Right lobe of liver (tissue), 6 donors: ENCODE measurements at places on chromosomes 16 and 17. TPM values are rescaled to one million over a fixed set of nuclear protein-coding genes. Genes with fewer than 3 reads are reported as not detected.
A peak's percentile ranks its signal among the peaks of the same experiment; 100 is the strongest.

GRCh38 chr17:61280338-61280737, 119.3 kb upstream of the TBX2 start:
- no peaks in the 10 kb centered on the region for H3K27me3 ChIP-seq
- DNase-seq = no peak
- no peaks in the 10 kb centered on the region for H3K4me1 ChIP-seq
- H3K27ac ChIP-seq = no peak overlapping the region

- no peaks in the 10 kb centered on the region for H3K27me3 ChIP-seq
- no peaks in the 10 kb centered on the region for H3K4me1 ChIP-seq
- no peak overlapping the region for H3K4me3 ChIP-seq
- H3K36me3 ChIP-seq = no peaks in the 10 kb centered on the region
- no peak for DNase-seq
Observed at GRCh38 chr17:80646328-80646727, 101.7 kb downstream of the RPTOR start.

DNA sequence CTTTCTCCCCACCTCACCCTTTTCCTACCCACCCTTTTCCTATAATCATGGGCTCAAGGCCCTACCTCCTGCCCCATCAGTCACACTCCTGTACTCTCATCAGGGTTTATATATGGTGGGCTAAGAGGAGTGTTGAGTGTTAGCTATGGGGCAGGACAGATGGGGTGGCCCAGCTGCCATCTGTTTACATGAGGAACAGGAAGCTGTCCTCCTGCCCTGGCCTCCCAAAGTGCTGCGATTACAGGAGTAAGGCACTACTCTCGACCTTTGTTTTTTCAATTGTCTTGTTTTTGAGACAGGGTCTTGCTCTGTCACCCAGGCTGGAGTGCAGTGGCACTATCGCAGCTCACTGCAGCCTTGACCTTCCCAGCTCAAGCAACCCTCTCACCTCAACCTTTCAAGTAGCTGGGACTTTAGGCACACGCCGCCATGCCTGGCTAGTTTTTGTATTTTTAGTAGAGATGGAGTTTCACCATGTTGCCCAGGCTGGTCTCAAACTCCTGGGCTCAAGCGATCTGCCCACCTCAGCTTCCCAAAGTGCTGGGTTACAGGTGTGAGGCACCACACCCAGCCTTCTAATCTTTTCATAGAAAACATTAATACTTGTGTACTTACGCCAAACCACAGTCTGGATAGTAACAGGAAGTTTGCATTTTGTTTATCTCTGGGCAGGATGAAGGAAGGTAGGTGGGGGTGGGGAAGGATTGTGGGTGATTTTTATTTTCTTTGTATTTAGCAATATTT, 1.6 kb downstream of the TRADD start:
- H3K36me3 ChIP-seq = no peaks in the 10 kb centered on the region
- H3K27me3 ChIP-seq = no peaks in the 10 kb centered on the region
- no peak overlapping the region for H3K4me3 ChIP-seq
- no peak for DNase-seq

GRCh38 chr17:74892013-74892841, 1.2 kb downstream of the FADS6 start:
- H3K4me1 ChIP-seq = no peaks in the 10 kb centered on the region
- H3K27ac ChIP-seq = no peak overlapping the region
- no peaks in the 10 kb centered on the region for H3K27me3 ChIP-seq
- H3K36me3 ChIP-seq = no peaks in the 10 kb centered on the region
- DNase-seq = no peak

- peak within 1 kb of the TSS; percentile 28 for H3K4me3 ChIP-seq
- H3K4me1 ChIP-seq = no peaks in the 10 kb centered on the region
- DNase-seq = no peak
Observed at GRCh38 chr17:75720656-75721462, at the start of gene ITGB4. ITGB4 (plus strand) TSS chr17:75721459; CDS start chr17:75724704, 3,245 bp downstream.

DNA sequence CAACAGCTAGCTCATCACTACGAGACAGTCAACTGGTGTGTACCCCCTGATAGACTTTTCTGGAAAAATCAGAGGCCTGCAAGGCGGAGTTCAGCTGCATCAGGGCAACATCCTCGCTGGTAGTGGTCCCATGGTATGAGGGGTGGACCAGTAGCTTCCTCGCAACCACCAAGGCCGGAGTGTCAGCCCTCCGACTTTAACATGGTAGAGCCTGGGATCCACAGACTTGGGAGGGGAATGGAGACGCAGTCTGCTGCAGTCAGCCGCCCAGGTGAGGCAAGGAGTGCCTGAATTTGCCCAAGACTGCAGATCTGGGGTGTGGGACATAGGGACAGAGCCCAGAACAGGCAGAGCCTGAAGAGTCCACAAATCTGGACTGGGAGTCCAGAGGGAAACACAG, 13.4 kb downstream of the ZG16B start:
- H3K4me1 ChIP-seq = no peaks in the 10 kb centered on the region
- no peaks in the 10 kb centered on the region for H3K27me3 ChIP-seq
- no peak for DNase-seq
- no peaks in the 10 kb centered on the region for H3K36me3 ChIP-seq
- no peak overlapping the region for H3K4me3 ChIP-seq

GRCh38 chr16:85522308-85522841, 90.7 kb upstream of the GSE1 start:
- no peak overlapping the region for H3K27ac ChIP-seq
- H3K27me3 ChIP-seq = no peaks in the 10 kb centered on the region
- DNase-seq = no peak
- H3K36me3 ChIP-seq = no peaks in the 10 kb centered on the region

- no peak overlapping the region for H3K27ac ChIP-seq
- DNase-seq = no peak
- H3K27me3 ChIP-seq = no peaks in the 10 kb centered on the region
- no peaks in the 10 kb centered on the region for H3K36me3 ChIP-seq
- no peaks in the 10 kb centered on the region for H3K4me1 ChIP-seq
Observed at GRCh38 chr17:38746849-38747462, 1.2 kb downstream of the PCGF2 start.

DNA sequence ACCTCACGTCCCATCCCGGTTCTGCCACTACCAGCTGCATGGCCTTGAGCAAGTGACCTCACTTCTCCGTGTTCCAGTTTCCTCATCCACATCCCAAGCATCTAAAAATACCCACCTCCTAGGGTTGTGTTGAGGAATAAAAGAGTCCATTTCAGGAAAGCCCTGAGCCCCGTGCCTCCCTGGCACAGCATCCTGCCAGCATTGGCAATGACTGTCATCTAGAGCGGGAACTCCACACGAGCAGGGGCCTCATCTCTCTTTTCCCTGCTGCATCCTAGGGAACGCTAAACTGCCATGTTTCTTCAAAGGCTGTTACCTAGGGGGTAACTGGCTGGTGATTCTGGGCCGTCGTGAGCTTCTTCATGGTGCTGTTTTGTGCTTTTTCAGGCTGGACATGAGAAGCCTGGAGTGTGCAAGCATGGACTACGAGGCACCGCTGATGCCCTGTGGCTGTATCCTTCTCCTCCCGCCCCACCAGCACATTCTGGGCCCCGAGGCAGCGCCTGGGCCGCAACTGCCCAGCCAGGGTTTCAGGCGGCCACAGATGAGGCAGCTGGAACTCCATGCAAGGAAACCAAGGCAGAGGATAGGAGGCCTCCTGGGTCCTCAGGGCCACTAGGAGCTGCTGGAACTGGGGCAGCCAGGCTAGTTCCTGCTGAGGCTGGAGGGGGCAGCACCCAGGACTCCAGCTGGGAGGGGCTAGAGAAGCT, 221.4 kb downstream of the KATNIP start:
- H3K36me3 ChIP-seq = no peaks in the 10 kb centered on the region
- H3K4me1 ChIP-seq = no peaks in the 10 kb centered on the region
- no peak overlapping the region for H3K4me3 ChIP-seq
- no peaks in the 10 kb centered on the region for H3K27me3 ChIP-seq

DNA sequence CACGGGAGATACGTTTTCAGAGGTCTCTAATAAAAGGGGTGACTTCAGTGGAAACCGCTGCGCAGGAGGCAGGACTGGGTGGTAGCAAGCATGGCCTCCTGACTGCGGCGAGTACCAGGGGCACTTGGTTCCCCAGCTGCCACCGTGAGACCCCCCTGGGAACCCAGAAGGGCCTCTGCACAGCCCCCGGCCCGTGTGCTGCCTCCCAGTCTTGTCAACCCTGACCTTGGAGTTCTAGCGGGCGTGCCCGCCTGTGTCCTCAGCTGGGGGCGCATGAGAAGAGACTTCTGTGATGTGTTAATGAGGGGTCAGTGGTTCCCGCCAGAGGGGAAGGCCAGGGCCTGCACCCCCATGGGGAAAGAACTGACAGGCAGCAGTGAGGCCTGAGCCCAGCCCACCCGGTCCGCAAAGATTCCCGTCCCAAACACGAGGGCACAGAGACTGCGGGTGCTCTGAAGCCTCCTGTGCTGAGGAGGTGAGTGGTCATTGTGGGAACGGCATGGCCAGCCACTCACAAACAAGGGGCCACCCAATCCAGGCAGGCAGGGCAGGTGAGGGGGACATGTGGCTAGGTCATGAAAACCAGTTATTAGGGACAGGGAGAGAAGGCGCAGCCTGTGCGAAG, 9.4 kb downstream of the ZNF276 start:
- H3K27me3 ChIP-seq = no peaks in the 10 kb centered on the region
- H3K4me3 ChIP-seq = no peak overlapping the region
- H3K27ac ChIP-seq = no peak overlapping the region
- H3K36me3 ChIP-seq = peaks cover 31% of the 10 kb centered on the region
- peaks cover 11% of the 10 kb centered on the region for H3K4me1 ChIP-seq

- H3K36me3 ChIP-seq = no peaks in the 10 kb centered on the region
- H3K27me3 ChIP-seq = peaks cover 29% of the 10 kb centered on the region
- H3K27ac ChIP-seq = no peak overlapping the region
- no peak for DNase-seq
- H3K4me1 ChIP-seq = no peaks in the 10 kb centered on the region
Observed at GRCh38 chr17:50559674-50560184, 786 bp upstream of the CACNA1G start.

DNA sequence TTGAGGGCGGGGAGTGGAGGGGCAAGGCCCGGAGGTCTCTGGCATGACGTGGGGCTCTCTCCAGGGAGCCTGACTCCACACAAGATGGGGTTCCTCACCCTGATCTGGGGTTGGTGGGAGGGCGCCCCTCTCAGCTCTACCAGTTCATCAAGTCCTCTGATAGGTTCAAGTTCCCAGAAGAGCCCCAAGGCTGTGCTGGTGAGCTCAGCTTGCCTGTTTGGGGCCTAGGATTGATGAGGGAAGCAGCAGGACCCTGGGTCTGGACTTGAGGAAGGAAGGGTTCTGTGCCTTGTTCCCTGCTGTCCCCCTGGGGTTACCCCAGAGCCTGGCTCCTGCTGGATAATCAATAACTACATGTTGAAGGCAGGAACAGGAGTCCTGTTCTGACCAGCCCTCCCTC, 3.5 kb downstream of the MGAT5B start:
- H3K27me3 ChIP-seq = no peaks in the 10 kb centered on the region
- no peak for DNase-seq
- H3K4me1 ChIP-seq = no peaks in the 10 kb centered on the region
- no peak overlapping the region for H3K27ac ChIP-seq

Gene EDC4
- 19.5 TPM for total RNA-seq

Gene MYH2
- 0.46 TPM for total RNA-seq

Gene VTN
- 3,028 TPM for total RNA-seq

Gene ATP6V0D1
- total RNA-seq = 53.2 TPM

Gene SOST
- total RNA-seq = not detected

Gene PIMREG
- not detected for total RNA-seq

Gene HOXB6
- total RNA-seq = 0.73 TPM
